ENCODE measurements at places on chromosomes 7 and 10.

- DNase-seq = no peak
These were observed 10.5 kb upstream of the ZMIZ2 start for GRCh38 chr7:44738051-44738723.

GRCh38 chr7:26580064-26580591 is 284.3 kb downstream of the SKAP2 start:
- no peak for DNase-seq

DNA sequence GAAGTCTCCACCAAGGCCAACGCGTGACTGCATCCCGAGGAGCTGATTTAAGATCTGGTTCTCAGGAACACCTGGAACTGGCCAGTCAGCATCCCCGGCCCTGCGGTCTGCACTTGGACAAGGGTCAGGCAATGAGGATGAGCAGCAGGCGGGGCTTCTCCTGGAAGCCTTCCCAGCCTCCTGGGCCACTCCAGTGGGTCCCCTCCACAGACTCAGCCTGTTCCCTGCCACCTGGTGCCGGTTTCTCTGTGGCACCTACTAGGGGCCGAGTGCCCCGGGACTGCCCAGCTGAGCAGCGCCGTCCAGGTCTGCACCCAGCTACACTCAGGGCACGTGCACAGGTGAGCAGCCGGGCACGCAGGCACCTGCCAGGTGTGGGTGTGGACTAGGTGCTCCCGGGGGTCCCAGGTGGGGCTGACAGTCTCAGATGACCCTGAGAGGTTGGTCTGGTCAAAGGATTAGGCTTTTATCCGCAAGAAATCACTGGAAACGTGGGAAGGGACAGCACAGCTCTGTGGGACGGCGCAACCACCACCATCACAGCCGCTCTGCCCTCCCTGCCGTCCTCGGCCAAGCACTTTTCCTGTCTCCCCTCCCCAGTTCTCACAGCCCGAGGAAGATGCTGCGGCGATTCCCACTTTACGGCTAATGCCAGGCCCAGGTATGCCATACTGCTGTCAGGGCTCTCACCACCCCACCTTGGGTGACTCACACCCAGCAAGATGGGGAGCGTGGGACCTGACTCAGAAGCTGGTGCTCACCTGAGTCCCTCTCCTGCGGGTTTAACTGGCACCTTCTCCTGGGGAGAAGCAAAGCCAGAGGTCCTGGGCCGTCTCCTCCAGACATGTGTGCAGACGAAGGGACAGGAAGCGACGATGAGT is 166.0 kb downstream of the RNF216 start:
- DNase-seq = no peak

GRCh38 chr10:127812041-127812440 is 75.1 kb downstream of the FOXI2 start:
- no peak for DNase-seq

DNA sequence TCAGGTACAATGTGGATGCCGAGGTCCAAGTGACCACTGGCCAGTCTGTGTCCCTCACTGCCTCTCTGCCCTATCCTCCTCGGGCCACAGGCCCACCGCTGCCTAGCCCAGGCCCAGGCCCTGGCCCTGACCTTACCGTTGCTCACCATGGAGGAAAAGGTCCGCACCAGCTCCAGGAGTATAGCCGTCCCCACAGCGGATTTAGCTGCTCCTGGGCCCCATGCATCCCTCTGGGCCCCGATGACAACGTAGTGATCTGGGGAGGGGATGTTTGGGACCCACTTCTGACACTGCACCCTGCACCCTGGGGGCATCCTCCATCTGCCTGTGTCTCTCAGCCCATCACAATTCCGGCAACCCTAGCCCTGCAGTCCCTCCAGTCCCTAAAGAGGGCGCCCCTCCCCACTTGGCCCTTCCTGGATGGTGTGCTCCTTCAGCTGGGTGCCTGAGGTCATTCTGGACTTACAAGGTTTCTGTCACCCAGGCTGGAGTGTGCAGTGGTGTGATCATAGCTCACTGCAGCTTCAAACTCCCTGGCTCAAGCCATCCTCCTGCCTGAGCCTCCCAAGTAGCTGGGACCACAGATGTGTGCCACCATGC is 12.1 kb downstream of the TFR2 start:
- DNase-seq = peak; percentile 32

DNA sequence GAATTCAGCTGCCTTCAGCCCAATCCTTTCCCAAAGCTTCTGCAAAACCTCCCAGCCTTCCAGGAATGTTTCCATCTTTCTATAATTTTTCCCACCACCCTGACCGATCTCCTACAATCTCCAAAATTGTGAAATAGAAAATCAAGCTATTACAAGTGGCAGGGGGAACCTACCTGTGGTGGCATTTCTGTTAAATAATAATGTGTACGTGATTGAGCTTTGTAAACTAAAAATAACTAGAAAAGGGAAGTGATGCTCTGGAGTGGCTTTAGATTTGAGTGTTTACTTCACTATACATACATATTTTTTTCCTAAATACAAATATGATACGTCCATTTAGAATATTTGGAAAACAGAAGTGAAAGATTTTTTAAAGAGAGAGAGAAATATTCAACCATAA is 593.6 kb downstream of the GRM8 start:
- DNase-seq = no peak

- no peak for DNase-seq
These were observed 1.2 kb downstream of the SUFU start for GRCh38 chr10:102504976-102505300.

GRCh38 chr7:132568962-132569361 is 7.3 kb downstream of the PLXNA4 start:
- no peak for DNase-seq

DNA sequence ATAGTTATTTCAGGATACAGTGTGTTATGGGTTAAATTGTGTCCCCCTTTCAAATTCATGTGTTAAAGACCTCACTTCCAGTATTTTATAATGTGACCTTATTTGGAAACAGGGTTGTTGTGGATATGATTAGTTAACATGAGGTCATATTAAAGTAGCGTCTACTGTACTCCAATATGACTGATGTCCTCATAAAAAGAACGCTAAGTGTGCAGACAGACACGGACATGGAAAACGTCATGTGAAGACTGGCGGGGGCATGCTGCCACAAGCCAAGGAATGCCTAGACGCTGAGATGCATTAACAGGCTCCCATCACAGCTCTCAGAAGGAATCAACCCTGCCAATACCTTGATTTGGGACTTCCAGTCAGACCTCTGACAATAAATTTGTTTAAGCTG is 1.5 kb upstream of the WDR37 start:
- no peak for DNase-seq

DNA sequence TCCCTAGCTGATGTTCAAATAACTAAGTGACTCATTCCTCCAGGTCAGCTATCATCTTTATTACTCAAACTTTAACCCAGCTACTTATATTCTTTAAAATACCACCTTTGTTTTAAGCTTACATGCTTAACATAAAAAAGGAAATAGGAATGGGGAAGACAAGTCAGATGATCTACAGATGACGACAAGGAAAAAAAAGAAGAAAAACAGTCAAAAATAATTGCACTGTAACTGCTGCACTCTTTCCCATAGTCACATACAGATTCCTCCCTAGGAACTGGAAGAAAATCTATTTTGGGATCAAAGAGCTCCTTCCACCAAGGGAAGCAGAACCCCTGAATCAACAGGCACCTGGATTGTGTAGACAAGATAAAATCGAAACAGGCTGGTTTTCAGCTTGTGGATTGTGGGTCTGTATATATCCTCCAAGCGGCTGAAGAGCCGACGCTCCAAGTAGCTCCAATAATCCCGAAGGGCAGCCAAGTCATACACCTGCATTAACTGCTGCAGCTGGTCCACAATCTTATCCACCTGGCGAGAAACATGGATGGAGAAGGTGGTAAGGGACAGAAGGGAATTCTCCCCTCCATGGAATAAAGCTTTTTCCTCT is 2.0 kb downstream of the WDR91 start:
- DNase-seq = no peak

DNA sequence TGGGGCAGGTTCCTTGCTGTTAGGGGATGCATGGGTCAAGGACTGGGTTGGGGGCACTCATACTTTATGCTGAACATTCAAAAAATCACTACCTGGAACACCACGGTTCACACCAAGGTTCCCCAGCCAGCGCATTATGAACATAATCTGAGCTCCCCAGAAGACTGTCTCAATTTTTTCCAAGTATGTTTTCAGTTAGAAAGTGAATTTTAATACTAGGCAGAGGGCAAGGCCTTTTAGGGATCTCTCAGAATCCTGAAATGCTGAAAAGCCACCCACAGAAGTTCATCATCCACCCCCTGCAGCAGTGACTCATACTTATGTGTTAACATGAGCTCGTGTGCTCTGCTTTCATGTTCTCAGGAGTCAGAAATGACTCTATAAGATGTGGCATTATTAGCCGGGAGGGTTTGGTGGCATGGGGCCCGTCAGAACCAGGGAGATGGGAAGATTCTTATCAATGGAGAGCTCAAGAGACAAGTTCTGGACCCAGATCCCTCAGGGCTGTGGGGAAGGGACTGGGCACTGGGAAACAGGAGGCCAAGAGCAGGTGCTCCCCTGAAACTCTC is 185.2 kb upstream of the ITGB1 start:
- DNase-seq = peak; percentile 57

- DNase-seq = no peak
These were observed 363.1 kb downstream of the RPS24 start for GRCh38 chr10:78396754-78397153.

GRCh38 chr7:50300336-50300735 is 4.2 kb upstream of the IKZF1 start:
- DNase-seq = no peak

DNA sequence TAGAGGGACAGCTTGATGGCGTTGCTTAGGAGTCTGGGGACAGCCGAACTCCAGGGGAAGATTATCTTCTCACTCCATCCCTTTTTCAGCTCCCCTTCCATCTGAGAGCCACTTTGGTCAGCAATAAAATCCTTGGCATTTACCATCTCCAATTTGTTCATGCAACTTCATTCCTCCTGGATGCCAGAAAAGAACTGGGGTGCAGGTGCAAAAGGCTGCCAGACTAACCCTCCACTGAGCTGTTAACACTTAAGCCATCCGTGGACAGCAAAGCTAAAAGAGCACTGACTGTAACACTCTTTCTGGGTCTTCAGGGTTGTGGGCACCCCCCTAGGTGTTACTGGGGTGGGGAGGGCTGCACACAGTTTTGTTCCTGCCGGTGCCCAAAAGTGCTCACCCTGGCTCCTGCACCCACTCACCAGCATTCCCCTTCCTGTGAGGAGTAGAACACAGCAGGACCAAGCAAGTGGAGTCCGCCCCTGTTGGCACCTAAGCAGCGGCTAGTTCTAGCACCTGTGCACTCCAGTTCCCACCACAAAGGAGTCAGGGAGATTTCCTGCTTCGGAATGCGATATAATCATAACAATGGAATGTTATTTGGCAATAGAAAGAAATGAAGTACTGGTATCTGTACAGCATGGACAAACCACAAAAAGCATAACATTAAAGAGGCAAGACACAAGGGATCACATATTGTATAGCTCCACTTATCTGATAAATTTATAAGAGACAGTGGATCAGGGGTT is 95.1 kb downstream of the NPY start:
- peak; percentile 59 for DNase-seq

GRCh38 chr7:37287131-37287855 is 161.4 kb downstream of the ELMO1 start:
- DNase-seq = no peak

GRCh38 chr7:131827421-131827820 is 271.0 kb upstream of the PODXL start:
- no peak for DNase-seq

GRCh38 chr7:35386816-35387706 is 133.2 kb upstream of the TBX20 start:
- DNase-seq = no peak

GRCh38 chr10:33674986-33675599 is 340.6 kb upstream of the NRP1 start:
- peak; percentile 63 for DNase-seq

GRCh38 chr7:75694638-75695399 is 43.9 kb downstream of the HIP1 start:
- no peak for DNase-seq

GRCh38 chr10:349081-349480 is 213.8 kb downstream of the ZMYND11 start:
- no peak for DNase-seq

DNA sequence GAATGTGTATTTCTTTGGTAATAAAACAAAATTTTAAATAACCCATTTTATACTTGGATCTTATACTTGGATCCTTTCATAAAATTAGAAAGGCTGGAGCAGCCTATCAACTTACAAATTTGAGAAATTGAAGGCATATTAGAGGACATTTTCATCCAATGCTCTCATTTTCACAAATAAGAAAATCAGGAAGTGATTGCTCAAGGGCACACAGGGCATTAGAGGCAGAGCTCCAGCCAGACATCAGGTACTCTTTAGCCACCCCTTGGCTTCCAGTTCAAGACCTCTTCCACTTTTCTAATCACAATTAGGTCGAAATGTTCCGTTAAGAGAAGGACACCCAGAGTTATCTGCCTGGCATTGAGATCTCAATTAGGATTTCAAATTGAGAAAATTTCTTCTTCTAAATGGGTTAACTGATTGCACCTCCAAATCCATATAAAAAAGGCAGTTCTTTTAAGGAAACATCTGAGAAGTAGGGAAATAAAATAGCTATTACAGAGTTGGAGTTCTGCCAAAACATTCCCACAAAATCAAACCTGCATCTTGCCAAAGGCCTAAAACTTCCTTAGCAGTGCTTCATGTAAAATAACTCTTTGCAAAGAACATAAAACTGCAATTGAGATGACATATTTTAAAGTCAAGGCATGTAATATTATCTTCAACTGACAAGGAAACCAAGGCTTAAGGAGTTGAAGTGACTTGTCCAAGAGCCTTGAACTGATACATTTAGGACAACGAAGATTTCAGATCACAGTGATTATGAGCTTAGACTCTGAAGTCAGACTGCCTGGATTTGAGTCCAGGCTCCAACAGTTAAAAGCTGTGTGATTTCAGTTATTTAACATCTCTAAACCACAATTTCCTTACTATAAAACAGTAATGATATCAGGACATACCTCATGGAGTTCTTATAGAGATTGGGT is 2.4 kb downstream of the ACTA2 start:
- peak; percentile 31 for DNase-seq

GRCh38 chr7:50718876-50719275 is 63.8 kb downstream of the GRB10 start:
- DNase-seq = no peak

GRCh38 chr10:61900829-61901792 is at the start of gene ARID5B:
Gene ARID5B, plus strand, starts transcription at chr10:61901699. Its CDS starts 11 bp downstream, at chr10:61901710.
- DNase-seq = peak; percentile 79

DNA sequence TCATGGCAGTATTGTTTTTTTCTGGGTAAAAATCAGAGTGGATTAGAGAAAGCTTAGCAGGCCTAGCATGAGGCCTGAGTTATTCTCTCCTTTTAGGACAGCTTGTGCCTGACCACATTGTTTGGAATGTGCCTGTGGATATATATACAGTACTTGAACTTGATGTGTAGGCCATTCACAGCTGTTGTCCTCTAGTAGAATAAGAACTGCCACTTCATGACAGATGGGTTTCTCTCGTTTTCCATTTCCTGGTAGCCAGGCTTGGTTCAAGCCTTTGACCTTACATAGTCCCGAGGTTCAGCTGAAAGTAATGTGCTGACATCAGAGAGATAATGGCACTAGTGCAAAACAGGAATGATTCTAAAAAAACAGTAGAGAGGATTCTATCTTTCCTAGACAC is 473.9 kb downstream of the AUTS2 start:
- peak; percentile 24 for DNase-seq

Measured in fibroblast of pulmonary artery (primary cell).